ENCODE measurements at places on chromosomes 12 and 14.

GRCh38 chr12:68036642-68037041 is 47.4 kb downstream of the IFNG-AS1 start:
- no peak for DNase-seq

DNA sequence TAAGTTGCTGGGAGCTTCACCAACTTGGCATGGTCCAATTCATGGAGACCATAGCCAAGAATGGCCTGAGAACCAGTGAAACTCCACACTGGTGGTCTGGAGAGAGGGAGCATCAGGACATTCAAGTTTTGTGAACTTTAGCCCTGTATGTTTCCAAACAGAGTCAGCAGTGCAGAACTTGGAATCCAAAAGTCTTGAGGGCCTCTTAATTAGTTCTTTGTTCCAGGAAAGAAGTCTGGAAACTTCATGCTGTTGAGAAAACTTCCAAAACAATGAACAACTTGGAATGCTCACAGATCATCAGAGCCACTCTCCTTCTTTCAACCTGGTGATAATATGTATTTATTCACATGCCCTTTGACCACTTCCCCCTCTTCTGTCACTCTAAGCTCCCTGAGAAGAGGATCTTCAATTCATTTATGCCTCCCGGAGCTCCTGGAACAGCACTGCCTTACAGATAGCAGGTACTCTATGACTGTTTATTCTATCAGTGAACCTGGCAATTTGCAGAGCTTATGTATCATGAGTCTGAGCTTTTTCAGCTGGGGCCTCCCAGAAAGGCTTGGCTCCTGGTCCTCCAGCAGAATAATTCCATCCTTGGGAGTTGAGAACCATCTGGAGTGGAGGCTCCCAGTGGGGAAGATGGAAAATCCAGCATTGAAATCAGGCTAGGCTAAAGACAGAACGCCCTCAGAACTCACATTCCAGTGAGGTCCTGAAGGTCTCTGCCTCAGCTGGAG is 191.4 kb downstream of the KTN1 start:
- DNase-seq, result no peak

- DNase-seq, result no peak
These were observed 34.0 kb downstream of the CHGA start for GRCh38 chr14:92956961-92957360.

DNA sequence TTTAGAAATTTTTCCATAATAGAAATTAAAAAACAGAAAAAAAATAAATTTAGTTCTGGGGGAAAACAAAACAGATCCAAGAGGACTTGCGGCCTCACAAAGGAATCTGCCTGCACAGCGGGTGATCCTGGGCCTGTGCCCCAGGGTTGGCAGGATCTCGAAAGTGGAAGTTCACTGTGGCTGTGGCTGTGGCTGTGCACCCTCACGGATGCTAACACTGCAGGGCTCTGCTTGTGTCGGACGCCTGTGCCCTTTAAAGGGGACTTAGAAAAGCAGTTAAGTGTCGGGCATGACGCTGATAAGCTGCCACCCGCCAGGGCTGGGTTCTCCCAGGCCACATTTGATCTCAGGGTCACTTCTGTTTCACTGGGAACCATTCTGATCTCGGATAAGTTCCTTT is 209.1 kb downstream of the TTC7B start:
- DNase-seq, result no peak

GRCh38 chr12:20142956-20143355 is 225.4 kb upstream of the PDE3A start:
- no peak for DNase-seq

DNA sequence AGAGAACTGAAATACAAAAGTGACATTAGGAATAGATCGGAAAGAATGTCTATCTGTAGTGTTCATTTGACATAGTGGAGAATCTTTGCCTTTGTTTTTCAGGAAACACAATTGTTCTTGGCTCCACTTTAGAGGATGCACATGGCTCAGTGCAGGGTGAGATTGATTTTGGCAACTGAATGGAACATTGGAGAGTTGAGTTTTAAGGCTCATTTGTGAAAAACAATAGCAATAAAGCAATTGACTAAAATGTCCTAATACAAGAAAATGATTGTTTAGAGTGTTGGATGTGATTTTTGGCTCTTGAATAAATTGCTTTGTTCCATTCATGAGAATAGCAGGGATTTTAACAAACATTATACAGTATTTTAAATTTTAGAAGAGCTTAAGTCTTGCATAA is 116.4 kb downstream of the SLC38A1 start:
- no peak for DNase-seq

GRCh38 chr14:71523630-71524319 is 408.5 kb upstream of the RGS6 start:
- DNase-seq, result no peak

Measured in activated CD4-positive, alpha-beta memory T cell treated with anti-CD3 and anti-CD28 coated beads for 36 hours (primary cell).